ENCODE measurements at places on chromosomes 5 and 9.

- no peak for DNase-seq
These were observed 146.4 kb upstream of the TNC start for GRCh38 chr9:115264313-115264712.

DNA sequence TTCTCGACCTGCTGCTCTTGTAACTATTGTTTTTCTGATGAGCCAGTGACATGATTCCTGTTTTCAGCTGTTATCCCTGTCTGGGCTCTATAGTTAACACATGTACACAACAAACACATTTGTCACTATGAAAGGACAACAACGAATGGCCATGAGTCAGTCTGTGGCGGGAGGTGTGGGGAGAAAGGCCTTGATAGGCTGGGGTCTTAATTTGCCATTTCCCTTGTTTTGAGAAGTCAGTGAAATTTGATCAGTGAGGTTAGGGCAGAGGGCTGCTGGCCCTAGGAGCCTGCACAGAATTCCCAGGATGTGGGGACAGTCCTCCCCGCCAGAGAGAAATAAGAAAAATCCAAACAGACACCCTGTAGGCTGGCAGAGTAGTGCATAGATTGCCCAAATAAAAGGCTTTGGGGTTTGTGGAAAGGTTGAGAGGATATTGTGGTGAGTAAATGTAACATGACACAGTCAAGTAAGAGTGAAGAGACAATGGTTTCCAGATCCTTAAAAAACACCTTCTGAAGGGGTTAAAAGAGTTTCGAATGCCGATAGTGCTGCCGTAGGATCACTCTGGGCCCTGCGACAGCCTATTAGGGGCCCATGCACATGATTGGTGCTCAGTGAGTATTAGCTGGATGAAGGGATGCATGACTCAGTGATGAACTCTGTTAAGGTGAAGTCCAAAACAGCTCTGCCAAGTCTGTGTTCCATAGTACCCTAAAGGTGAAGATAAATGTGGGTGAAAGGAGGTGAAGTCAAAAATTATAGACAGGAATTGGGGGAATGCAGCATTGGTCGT is 110.9 kb upstream of the PRRC1 start:
- DNase-seq, result no peak

DNA sequence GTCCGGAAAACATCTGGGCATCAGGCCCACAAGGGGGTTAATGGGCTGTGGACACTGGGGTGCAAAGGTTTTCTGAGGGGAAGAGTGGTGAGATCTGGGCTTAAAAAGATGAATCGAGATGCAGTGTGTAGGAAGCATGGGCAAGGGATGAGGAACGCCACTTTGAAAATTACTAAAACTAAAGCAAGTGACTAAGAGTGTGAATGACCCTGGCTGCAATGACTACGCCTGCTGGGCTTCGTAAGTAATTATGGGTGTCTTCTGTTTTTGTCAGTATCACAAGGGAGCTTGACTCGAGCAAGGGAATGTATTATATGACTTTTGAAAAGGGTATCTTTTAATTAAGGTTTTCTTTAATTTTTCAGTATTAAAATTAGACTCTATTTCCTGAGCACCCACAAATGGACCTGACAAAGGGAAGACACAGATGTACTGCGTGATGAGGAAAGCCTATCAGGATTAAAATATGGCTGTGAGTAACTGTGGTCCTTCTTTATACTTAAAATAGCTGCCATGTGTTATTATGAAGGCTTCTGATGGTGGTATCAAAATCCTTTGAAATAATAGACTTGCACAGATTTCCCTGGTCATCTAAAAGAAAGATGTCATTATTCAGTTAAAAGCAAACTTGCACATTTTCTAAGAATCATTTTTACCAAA is 4.2 kb downstream of the CTXN3 start:
- no peak for DNase-seq

GRCh38 chr9:134100040-134100439 is 32.2 kb upstream of the BRD3 start:
- DNase-seq, result no peak

GRCh38 chr5:2991884-2992283 is 240.4 kb upstream of the IRX2 start:
- no peak for DNase-seq

DNA sequence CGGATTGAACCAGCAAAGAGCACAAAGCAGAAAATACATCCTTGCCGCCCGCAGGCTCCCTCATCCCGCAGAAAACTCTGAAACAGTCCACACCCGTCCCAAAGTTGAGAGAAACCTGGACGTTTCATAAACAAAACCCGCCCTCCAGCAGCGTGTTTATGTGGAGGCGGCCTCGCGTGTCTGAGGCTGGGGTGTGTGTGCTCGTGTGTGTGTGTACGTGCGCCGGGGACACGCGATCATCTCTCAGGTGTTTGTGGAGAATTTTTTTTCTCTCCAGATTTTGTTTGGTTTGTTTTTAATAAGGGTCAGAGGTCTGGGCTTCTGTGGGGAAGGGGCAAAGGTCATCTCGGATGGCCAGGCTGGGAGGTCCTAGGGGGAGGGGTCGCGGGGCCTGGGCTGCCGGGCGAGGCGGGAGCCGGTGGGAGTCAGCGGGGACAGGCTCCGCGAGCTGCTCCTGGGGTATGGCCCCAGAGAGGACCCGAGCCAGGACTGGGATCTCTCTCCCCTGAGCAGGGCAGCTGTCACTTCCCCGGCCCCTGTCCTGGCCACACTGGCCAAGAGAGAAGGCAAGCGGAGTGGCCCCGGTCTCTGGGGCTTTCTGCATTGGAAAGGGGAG is 206.4 kb downstream of the C9orf50 start:
- DNase-seq, result peak; percentile 40

GRCh38 chr5:146758938-146759337 is 119.6 kb downstream of the PPP2R2B start:
- DNase-seq, result no peak

DNA sequence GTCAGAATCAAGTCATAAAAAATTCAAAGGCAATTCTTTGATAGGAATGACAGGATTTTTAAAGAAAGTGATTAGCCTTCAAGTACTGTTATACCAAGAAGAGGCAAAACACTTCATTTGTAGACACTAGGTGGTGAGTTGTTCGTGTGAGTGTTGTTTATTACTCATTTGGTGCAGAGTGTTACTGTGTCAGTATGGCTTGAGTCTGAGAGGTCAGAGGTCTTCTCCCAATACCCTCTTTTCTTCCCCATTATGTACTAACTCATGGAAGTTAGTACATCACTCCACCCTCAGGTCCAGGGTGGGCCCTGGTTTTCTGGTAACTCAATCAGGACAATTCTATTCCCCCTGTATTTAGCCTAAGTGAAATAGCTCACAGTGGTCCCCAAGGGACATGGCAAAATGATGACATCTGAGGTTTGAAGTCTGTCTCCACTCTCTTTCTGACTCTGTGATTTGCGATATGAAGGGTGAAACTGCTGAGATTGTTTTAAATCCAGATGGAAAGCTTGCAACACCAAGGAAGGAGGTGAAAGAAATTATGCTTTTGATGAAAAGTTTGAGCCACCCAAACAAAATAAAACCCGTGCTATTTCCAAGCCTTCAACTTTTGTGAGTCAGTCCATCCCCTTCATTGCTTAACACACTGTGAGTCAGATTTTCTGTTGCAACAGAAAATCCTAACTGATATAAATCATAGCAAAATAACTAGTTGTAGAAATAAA is 56.8 kb downstream of the NUDT12 start:
- DNase-seq, result peak; percentile 6

- no peak for DNase-seq
These were observed 57.6 kb downstream of the SH3TC2 start for GRCh38 chr5:149005077-149005892.

All from NB4 (cell line).